Diencephalon (tissue), 1 donor: ENCODE measurements at places on chromosomes 4 and X. TPM values are rescaled to one million over a fixed set of nuclear protein-coding genes. Genes with fewer than 3 reads are reported as not detected.

The HTN1 gene
- total RNA-seq = not detected

The P2RY4 gene
- not detected for total RNA-seq

The DCAF8L1 gene
- not detected for total RNA-seq

The UGT2B10 gene
- total RNA-seq = not detected
